ENCODE measurements at places on chromosomes 1 and 21.

DNA sequence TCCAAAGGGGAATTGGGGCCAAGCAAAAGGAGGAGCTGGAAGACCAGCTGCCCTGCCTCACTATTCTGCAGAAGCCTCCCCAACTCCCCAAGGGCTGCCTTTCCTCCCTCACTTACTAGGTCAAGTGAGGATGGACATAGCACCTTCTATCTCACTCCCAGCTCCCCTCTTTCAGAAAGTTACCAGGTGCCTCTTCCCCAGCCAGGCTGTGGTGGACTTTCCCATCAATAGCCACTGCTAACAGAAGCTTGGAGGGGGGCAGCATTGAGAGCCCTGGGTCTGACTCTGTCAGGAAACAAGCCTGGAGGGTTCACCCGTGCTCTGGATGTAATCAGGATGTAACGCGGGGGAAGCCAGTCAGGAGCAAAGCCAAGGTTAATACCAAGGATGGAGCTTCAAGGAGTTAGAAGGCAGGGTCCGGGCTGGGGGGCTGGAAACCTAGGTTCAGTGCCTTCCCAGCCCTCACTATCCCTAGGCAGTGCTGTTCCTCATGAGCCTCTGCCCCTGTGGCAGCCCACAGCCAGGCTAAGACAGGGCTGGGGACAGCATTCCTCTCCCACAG lies 127.8 kb upstream of the NGF start:
- no peak for DNase-seq

GRCh38 chr1:175818929-175819328 lies 75.5 kb upstream of the TNR start:
- no peak for DNase-seq

GRCh38 chr1:65311760-65312159 lies 2.4 kb downstream of the DNAJC6 start:
- no peak for DNase-seq

GRCh38 chr1:72847651-72848050 lies 565.3 kb upstream of the NEGR1 start:
- no peak for DNase-seq

- DNase-seq = no peak
Measured at GRCh38 chr1:199948587-199949280, 78.8 kb upstream of the NR5A2 start.
